Ammon's horn (tissue), 1 donor: ENCODE measurements at places on chromosomes 7 and 10.

DNA sequence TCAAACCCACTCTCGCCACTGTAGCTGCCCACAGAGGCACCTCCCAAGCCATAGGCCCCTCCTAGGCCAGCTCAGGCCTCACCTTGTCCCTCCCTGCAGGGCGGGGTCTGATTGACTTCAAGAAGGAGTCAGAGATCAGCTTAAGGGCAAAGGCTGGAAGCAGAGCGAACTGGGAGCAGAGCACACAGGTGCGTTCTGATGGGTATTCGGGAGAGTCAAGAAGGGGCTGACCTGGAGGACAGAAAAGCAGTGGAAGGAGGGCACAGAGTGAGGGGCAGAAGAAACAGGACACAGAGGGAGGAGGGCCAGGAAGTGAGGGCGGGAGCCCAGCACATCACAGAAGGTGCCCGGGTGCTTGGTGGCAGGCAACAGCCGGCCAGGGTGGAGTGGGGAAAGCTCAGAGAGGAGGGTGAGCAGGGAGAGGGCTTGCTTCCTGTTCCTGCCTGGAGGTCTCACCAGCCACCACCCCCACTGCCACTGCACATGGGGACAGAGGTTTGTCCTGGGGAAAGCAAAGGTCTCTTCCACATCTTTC is at the start of gene AOC1:
TSS of gene AOC1 (plus strand) at position 147 of the 535 bp plus-strand sequence. CDS start 3,954 bp downstream, outside the sequence.
- DNase-seq: no peak

DNA sequence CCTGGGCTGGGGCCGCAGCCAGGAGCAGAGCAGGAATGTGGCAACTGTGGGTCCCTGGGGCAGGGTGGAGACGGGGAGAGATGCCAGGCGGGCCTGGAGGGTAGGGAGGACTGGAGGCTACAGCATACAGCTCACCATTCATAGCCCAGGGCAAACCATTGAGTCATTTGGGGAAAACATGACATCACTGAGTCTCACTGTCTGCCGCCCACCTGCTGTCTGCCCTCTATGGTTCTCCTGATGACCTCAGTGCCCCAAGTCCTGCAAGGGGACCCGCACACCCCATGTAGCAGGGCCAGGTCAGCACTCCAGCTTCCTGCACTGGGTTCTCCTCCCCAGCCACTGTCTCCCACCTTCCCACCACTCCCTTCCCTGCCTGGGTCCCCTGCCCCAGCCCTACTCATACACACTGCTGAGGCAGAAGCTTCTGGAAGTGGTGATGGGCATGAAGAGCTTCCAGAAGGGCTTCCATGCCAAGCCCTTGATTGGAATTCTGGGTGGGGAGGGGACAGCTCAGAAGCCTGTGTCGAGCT is 10.4 kb downstream of the CHST3 start:
- no peak for DNase-seq

GRCh38 chr10:15196021-15196834 is 27.7 kb upstream of the NMT2 start:
- no peak for DNase-seq

DNA sequence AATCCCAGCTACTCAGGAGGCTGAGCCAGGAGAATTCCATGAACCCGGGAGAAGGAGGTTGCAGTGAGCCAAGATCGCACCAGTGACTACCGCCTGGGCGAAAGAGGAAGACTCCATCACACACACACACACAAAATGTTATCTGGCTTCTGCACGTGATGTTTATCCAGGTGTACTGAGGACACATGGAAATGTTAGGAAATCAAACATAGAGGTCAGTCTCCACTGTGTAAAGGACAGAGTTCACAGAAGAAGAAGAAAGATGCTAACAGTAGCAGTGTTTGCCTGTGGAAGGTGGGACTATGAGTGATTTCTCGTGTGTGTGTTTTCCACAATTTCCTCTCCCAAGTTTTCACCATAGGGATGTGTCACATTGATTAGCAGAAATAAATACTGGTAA is 256.9 kb downstream of the ELMO1 start:
- no peak for DNase-seq

GRCh38 chr10:78983608-78984007 is 85.2 kb upstream of the ZMIZ1 start:
- DNase-seq: no peak

GRCh38 chr10:90947030-90947960 is 26.4 kb upstream of the ANKRD1 start:
- DNase-seq: no peak

- peak; percentile 2 for DNase-seq
Observed at GRCh38 chr10:94677691-94678090, 5.8 kb upstream of the CYP2C18 start.

GRCh38 chr10:70889291-70889690 is 926 bp upstream of the PCBD1 start:
- DNase-seq: no peak

GRCh38 chr10:78173360-78174015 is 139.8 kb downstream of the RPS24 start:
- no peak for DNase-seq

DNA sequence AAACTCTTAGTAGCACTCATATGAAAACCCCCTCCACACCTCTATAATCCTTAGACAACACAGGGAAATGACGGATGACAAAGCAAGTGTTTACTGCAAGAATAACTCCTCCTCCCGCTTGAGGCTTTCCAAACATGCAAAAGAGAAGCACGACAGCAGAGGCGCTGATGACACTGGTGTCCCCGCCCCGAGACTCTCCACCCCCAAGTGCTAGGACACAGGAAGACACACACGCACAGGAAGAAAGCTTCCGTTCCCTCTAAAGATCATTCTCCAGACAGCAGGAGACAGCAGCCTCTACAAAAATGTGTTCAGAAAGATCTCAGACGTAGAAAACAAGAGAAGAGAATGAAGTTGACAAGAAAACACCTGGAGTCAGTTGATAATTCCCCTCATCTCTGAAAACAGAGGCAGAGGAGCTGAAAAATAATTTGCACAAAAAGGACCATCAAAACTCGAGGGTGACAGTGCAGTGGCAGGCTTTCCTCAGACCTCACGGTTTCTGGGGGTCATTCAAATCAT is 90.2 kb downstream of the DLG5 start:
- peak; percentile 70 for DNase-seq

DNA sequence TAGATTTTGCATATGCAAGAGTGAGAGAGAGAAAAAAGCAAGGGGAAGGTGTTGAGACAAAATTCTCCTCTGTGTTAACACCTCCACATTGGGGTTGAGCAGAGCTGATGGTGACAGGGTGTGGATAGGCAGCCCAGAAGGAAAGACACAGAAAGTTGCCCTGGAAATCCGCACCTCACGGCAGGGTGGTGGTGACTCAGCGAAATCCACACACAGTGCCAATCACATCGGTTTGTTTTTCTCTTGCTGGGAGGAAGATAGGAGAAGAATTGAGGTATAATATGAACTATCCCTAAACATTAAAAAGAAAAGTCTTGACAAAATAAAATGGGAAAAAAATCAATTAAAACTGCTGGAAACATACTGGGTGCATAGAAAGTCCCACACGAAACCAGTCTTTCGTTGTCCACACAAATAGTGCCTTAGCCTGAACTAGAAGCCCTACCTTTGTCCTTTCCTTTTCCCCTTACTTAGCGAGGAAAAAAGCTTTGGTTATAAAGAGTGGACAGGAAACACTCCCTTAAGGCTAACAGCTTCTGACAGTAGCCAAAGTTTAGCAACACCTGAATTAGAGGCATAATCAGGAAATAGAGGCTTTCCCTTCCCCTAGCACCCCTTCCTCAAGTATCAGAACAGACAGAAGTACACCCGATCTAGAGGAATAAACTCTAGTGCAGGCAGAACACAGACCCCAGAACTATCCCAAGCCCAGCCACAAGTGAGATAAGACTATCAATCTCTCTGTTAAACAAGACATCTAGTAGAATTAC is 39.2 kb upstream of the DNAJC1 start:
- DNase-seq: no peak

DNA sequence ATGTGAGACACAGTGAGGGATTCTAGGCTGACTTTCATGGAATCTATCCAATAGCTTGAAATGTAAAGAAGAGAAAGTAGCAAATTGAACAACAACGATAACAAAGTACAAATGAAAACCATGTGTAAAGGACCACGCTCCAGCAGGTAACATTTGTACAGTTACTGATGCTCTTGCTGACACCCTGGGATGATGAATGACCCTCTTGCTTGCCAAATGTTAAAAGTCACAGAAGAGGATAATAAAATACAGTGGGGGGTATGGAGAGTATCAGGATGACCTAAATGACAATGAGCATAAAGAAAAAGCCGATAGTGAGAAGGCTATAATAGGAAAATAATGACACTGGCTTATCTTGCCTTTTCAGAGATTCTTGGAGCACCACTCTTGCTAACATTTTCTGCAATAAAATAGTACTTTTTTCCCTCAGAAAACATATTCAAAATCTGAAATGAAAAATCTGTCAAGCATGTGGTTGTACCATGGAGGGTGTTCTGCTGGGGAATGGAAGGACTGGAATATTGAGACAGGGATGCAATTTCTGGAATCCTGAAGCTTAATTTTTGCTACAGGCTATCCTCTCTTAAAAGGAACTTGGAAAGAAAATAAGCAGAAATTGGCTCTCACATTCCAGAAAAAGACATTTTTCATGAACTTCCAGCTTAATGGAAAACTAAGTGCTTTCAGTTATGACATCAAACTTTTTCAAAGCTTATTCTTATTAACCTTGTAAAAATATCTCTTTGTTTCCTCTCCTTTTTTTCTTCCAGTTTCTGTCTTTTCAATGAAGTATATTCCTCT is 303.2 kb upstream of the GHITM start:
- DNase-seq: no peak

DNA sequence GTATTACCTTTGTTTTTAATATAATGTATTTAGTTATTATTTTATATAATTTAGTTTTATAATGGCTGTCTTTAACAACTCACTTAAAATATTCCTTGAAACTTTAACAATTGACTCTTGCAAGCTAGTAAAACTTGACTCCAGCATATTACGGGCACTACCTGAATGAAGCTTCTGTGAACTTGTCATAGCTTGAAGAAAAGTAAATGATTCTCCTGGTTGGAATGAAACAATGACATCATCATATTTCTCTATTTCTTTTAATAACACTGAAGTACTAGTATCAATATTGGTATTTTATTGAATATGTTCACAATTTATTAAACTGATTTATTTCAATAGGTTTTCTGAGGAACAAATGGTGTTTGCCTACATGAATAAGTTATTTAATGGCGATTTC is 128.4 kb upstream of the PHF14 start:
- no peak for DNase-seq

GRCh38 chr7:33062023-33062781 is at the start of gene NT5C3A:
TSS of gene NT5C3A (minus strand) at chr7:33062776. CDS start at chr7:33062705, 71 bp downstream.
- DNase-seq: peak; percentile 52

GRCh38 chr10:3902809-3903410 is 117.9 kb upstream of the KLF6 start:
- DNase-seq: no peak

- DNase-seq: no peak
Observed at GRCh38 chr10:97079448-97079847, 106.3 kb downstream of the SLIT1 start.

DNA sequence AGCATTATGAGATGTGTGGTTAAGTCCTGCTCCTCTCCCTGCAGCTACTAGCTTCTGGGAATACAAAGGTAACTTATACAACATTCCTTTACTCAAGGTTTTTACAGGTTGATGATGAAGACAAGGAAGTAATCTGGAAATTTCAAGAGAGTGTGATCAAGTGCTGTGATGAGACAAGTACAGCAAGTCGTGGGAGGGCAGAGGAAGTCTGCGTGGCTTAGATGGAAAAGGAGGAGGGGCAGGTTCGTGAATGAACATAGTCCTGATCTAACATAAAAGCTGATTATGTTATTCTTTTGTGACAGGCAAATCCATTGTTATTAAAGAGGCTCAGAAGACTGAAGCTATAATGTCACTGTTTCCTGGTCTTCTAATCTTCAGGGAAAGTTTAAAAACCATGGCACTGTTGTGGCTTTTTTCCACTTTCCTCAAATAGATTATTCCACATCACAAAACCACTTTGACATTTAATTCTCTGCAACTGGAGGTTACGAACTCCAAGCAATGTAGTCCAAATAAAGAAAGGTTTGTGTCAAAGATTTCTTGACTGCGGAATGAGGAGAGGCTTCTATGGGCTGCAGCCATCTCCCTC is 84.1 kb downstream of the CPXM2 start:
- DNase-seq: no peak

DNA sequence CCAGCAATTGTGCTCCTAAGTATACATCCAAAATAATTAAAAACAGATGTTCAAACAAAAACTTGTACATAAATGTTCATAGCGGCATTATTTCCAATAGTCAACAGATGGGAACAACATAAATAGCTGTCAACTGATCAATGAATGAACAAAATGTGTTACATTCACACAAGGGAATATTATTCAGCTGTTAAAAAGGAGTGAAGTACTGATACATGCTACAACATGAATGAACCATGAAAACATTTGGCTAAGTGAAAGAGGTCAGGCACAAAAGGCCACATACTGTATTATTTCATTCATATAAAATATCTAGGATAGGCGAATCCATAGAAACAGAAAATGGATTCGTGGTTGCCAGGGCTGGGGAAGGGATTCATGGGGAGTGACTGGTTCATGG is 109.1 kb downstream of the CDH23 start:
- DNase-seq: no peak

DNA sequence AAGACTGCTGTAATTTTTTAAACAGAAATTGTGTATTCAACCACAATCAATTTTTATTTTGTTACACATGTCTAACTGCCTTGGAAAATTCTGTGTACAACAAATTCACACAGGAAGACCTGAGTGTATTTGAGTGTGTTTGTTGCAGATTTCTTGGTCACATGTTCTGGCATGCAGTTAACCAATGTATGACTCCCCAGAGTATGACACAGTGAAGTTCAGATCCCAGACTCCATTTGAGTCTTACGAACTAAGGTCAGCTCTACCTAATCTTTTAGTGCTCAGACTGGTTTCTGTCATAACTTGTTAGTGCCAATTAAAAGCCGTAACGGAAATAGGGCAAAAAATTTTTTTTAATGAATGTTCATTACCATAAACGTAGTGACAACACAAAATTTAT is 5.8 kb downstream of the GNAI1 start:
- DNase-seq: no peak

DNA sequence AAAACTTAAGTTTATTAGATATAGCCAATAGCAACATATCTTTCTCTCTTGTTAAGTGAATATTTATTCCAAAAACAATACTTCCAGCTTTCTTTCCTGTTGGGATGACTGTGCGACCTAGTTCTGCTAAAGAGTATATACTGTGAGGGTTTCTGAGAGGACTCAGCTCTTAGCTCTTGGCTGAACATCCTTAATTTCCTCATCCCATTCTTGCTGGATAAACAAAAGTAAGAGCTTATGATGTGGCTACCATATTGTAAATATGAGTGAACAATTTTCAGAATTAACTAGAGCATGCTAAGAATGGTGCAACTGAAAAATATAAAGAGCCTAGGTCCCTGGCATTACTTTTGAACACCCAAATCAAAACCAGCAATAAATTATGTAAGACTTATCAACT is 279.5 kb upstream of the GNAI1 start:
- DNase-seq: no peak
